Fibroblast of upper back skin (primary cell): ENCODE measurements at places on chromosomes 12 and 14.
A peak's percentile ranks its signal among the peaks of the same experiment; 100 is the strongest.

DNA sequence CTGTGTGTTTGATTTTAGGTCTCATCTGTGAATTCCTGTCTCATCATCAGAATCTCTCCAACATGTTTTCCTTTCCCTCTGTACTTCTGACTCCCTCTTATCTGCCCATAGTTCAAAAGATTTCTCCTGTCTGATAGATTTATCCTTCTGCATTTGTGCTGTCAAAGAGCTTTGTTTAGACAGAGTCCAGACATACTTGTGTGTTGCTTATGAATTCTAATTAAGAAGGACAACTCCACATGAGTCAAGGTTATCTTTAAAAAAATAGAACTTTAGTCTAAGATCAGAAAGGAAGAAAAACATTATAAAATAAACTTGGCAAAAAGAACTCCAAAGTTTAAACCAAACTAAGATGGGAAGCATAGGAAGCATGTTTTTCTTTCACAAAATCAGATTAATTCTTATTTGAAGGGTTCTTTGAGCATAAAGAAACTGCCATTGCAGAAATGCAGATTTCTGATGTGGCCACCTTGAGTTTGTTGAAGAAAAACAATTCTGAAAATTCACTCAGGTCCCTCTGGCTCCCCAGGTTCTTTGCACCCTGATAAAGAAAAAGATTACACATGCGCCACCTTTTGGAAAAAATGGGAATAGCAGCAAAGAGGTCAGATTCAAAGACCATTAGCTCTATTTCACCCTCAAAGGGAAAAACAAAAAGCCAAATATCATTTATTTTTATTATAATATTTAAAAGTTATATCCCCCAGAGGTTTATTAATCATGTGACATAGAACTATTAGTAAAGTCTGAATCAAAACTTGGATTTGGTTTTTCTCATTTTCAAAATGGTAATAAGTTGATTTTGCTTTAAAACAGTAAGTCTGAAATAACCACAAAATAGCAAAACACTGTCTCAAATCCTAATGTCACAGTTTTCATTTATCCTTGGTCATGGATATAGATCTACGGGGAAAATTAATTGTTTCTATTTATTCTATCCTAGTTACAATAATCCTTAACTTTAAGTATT, 143.7 kb upstream of the DCN start:
- DNase-seq, result peak; percentile 77

DNA sequence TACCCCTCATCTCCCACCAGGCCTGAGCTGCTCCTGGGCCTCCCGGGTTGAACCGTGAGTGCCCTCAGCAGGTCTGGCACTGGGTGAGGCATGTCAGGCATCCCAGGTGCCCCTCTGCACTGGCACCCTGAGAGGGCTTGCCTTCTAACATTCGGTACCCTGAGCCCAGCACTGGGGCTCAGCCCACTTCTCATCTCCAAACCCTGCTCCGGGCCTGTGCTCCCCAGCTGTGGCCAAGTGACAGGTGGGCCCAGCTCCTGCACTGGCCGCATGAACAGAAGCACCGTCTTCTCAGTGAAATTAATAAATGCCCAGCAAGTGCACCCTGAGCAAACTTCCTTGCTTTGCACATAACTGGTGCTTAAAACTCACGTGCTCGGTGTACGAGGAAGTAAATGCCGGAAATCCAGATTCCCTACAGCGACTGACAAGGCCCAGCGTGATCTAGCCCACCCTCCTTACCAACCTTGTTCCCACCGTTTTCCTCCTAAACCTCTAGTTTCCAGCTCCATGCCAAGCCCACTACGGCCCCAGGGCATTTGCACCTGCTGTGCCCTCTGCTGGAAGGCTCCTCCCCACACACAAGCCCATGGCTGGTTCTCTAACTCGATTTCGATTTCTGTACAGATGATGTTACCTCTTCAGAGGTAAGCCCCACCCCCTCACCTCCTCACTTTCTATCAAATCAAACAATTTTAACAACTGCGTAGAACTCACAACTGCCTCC, 115.2 kb upstream of the NCOR2 start:
- no peak for DNase-seq

DNA sequence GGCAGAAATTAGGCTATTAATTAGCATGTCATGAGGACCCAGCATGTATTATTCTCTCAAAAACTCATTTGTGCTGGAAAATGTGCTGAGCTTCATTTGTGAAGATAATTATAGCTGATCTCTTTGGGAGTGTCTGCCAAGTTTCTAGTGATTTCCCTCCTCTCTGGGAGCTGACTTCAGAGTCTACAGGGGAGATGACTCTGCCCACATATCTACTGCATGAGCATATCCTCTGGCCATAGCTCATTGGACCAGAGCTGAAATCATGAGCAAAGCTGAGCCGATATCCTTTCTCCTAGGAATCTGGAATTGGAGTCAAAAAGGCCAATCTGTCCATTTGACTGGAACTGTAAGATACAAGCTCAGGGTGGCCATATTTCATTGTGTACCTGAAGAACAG, 5.9 kb downstream of the CCDC198 start:
- DNase-seq, result peak; percentile 71

DNA sequence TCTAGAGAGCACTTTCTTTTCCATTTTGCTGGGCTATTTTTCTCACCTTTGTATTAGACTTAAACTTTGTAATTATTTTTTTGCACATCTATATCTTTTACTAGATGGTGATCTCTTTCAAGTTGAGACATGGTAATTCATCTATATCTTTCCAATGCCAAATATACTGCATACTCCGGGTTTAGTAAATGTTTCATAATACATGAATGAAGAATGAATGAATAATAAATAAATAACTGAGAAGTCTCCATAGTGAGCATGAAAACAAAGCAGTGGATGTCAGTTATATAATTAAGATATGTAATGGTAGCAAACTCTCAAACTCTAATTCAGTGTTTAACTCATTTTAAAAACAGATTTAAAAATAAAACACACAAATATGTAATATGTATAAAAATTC, 342.5 kb upstream of the KITLG start:
- DNase-seq, result peak; percentile 27

GRCh38 chr12:124105546-124105945, 132.5 kb downstream of the ZNF664 start:
- no peak for DNase-seq

DNA sequence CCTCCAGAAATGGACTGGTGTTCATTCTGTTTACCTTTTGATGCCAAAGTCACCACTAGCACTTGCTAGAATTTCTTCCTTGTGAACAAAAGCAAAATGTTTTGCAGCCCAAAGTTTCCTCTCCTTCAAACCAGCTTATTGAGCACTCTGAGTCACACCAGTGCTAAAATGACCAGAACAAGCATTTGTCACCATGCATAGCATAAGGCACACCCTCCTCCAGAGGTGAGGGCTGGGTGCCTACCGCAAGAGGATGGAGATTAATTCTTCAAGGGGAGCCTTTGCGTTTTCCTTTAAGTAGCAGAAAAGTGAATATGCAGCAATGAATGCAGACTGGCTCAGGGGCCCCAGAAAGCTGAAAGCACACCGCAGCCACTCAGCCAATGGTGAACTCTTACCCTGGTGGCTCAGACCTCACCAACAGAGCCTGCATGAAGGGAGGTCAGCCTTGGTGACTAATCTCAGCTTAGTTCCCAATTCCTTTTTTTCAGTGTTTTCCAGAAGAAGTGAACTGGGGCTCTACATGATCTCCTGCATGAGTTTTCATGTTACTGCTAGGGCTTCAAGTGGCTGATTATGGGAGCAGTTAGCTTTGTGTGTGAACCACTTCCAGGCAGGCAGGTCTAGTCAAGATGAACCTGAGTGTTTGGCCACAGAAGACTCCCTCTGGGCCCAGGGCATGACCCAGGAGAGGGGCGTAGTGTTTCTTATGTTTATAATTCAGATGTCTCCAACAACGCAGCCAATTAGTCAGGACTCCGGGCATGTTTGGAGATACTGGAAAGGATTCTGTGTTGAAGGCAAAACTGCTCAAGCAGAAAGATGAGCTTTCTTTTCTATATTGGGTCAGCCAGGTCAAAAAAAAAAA, 96.3 kb downstream of the PAX9 start:
- no peak for DNase-seq

DNA sequence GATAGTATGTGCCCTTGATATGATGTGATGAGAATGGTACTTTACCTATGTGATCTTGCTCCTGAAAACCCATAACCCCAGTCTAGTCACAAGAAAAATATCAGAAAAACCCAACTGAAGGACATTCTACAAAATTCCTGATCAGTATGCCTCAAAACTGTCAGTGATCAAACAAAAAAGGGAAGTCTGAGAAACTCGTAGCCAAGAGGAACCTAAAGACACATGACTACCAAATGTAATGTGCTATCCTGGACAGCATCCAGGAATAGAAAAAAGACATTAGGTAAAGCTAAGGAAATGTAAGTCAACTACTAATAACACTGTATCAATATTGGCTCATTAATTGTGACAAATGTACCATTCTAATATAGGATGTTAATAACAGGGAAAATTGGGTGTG, 4.1 kb upstream of the WIF1 start:
- no peak for DNase-seq

DNA sequence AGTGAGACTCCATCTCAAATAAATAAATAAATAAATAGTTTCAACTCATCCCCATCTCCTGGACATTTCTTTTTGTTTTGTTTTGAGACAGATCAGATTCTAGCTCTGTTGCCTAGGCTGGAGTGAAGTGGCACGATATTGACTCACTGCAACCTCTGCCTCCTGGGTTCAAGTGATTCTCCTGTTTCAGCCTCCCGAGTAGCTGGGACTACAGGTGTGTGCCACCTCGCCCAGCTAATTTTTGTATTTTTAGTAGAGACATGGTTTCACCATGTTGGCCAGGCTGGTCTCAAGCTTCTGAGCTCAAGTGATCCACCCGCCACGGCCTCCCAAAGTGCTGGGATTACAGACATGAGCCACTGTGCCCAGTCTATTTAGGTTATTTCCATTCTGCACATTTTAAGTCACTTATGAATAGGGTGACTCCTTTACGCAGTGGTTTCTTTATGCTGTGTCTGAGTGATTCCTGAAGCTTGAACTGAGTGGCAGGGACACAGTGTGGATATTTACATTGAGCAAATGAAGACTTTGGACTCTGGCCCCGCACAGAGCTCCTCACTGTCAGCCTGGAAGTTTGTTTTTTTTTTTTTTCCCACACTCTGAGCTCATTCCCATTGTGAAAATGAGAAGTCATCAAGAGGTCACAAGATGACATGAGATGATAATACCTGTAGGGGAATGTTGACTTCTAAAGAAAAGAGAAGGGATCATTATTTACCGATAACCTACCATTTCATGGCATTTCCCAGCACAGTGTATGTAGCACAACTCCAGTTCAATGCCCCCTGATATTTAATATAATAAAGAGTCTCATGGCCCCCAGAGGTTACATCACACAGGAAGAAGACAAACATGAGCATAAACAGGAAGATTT, 72.6 kb downstream of the TBX3 start:
- no peak for DNase-seq

DNA sequence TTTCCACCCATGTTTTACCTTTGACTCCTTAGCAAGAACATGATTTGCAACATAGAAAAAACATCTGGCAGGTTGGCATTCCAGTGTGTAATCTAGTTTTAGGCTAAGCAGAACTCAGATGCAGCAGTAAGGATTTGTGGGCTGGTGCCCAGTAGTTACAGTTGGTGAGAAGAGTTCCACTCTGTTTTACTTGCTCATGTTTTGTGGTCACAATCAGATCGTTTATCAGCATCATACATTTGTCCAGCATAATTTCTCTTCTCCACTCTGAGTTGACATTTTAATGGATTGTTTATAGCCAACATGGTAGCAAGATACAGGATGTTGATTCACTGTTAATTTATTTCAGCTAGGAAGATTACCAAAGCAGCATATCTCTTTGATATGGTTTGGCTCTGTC, 120.0 kb downstream of the PDE6H start:
- no peak for DNase-seq

DNA sequence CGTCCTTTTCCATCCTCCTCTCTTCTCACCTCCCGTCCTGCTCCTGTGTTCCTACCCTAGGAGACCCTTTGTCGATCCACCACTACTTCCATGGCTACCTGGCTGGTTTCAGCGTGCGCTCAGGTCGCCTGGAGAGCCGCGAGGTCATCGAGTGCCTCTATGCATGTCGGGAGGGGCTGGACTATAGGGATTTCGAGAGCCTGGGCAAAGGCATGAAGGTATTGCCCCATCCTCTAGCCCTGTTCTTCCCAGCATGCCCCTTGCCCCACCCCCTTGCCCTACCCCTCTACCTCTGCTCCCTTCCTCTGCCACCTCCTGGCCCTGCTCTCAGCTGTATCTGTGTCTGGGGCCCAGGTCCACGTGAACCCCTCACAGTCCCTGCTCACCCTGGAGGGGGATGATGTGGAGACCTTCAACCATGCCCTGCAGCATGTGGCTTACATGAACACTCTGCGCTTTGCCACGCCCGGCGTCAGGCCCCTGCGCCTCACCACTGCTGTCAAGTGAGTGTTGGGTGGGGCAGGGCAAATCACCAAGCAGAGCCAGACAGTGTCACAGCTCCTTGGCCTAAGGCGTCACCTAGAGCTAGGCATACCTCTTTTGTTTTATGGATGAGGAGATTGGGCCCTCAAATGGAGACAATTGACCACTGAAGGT, 12.8 kb downstream of the CLSTN3 start:
- DNase-seq, result no peak

DNA sequence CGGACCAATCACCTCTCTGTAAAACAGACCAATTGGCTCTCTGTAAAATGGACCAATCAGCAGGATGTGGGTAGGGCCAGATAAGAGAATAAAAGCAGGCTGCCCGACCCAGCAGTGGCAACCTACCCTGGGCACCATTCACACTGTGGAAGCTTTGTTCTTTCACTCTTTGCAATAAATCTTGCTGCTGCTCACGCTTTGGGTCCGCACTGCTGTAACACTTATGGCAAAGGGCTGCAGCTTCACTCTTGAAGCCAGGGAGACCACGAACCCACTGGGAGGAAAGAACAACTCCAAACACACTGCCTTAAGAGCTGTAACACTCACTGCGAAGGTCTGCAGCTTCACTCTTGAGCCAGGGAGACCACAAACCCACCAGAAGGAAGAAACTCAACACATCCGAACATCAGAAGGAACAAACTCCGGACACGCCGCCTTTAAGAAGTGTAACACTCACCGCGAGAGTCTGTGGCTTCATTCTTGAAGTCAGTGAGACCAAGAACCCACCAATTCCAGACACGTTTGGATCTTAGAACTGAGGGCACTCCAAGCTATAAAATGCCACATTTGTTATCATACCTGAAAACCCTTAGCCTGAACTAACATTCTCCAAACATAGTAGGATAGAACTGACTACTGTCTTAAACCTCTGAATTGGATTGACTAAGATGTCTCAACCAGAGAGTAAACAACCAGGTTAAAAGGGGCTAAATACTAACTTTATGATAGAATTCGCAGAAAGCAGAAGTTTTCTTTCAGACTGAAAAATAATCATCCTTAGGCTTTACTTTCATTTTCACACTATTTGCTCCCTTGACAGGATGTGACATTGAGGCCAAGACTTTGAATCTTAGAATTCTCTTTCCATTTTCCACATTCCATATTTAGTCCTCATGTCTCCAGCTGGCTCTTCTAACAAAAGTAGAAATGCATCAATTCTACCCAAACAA, 33.6 kb downstream of the CDKL1 start:
- DNase-seq, result no peak
